ENCODE measurements at places on chromosomes 3 and 15.

DNA sequence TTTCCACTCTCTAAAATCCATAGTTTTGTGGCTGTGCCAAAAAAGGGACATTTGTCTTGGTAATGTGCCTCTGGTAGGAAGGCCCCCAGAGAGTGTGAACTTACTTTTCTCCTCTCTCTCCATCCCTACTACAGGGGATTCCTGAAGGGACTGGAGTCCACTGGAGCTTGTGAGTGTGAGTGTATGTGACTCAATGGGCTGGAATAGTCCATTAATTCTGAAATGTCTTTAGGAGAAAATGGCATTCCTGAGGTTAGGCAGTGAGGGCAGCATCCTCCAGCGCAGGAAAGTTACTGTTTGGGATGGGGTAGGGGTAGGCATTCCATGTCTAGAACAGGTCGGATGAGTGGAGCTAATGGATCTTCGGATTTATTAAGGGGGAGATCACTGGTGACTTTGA, 59.8 kb upstream of the CACNA2D3 start:
- DNase-seq = no peak

GRCh38 chr15:80970018-80970657, 19.5 kb downstream of the MESD start:
- no peak for DNase-seq

- DNase-seq = no peak
Observed at GRCh38 chr3:52854013-52854412, 19.2 kb upstream of the MUSTN1 start.

DNA sequence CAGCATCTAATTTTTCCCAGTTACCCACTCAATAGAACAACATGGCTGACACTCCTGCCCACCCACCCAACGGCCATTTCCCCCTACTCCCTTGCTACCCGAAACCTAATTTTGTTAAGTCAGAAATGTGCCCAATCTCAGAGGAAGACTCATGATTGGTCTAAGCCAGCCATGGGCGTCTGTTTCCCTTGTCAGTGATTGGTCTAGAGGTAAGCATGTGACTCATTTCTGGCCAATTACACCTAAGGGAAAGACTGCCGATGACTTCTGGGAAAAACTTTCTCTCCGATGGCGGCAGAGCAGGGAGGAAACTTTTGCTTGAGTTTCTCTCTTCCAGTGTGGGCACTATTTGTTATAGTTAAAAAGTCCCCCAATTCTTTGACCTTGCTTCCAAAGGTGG, 72.9 kb downstream of the RPLP1 start:
- no peak for DNase-seq

- DNase-seq = no peak
Observed at GRCh38 chr3:36763850-36764703, at the start of gene DCLK3. Gene DCLK3 (minus strand): TSS chr3:36764553. CDS start chr3:36764263, 290 bp downstream.

DNA sequence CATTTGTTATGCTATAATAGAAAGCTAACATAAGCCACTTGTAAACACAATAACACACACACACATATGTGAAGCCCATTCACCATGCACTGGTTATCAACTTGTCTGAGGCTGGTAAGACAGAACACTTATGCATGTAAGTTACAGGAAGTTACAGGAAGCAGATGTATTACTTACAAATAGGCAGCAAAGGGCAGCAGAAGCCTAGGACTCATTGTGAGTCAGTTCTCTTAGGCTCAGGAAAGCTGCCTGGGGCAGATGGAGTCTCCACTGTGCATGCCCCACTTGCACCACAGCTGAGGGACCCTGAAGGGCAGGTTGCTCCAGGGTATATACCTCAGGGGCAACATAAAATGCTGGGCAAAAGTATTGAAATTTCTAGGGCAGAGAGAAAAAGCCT, 748.8 kb upstream of the CCDC54 start:
- DNase-seq = peak; percentile 27

DNA sequence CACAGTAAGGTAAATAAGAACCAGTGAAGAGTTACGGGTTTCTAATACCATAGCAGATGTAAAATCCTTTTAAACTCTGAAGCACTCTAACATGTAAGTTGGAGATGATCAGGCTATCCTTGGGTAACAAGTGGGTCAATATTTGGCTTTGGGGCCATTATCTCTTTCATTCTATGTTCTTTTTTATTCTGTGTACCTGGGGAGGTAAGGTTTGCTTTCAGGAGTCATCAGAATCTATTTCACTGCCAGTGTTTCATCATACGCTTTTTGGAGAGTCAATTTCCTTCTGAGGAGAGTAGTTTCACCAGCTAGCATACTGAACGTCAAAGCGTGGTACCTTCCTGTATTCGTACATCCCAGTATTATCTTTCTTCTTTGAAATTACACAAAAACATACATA, 166.5 kb downstream of the GMNC start:
- no peak for DNase-seq

GRCh38 chr15:34986326-34986725, 1.8 kb downstream of the ZNF770 start:
- no peak for DNase-seq

GRCh38 chr3:105513042-105513441, 146.3 kb downstream of the ALCAM start:
- DNase-seq = peak; percentile 32

DNA sequence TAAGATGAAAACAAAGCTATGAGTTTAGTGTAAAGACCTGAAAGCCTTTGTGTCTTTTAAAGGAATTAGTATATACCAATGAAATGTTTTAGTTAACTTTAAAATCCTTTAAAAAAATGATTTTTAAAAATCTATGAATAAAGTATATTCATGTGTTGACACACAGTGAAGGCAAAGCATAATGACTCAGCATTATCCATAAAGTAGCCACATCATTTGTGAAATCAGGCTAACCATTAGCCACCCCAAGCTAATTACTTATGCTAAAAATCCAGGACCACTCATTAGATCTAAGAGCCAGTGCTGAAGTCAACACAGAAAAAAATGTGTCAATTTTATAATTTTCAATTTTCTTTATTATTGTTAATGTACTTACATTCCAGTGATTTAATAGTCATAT, 310.2 kb downstream of the TBC1D5 start:
- DNase-seq = no peak

DNA sequence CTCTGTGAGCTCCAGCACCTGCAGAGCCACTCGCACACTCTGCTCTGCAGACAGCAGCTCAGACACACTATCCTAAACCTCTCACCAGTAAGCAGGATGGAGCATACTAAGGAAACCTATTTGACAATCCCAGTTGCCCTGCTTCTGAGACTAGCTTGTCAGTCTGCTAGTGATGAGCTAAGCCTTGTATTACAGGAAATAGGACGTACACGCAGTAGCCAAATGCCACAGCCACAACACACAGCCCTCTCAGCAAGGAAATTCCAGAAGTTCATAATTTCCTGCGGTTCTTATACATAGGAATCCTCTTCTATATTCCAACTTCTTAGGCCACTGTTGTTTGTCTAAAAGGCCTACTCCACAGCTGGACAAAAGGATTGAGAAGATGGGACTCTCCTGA, 74.5 kb downstream of the MYLK start:
- DNase-seq = no peak

DNA sequence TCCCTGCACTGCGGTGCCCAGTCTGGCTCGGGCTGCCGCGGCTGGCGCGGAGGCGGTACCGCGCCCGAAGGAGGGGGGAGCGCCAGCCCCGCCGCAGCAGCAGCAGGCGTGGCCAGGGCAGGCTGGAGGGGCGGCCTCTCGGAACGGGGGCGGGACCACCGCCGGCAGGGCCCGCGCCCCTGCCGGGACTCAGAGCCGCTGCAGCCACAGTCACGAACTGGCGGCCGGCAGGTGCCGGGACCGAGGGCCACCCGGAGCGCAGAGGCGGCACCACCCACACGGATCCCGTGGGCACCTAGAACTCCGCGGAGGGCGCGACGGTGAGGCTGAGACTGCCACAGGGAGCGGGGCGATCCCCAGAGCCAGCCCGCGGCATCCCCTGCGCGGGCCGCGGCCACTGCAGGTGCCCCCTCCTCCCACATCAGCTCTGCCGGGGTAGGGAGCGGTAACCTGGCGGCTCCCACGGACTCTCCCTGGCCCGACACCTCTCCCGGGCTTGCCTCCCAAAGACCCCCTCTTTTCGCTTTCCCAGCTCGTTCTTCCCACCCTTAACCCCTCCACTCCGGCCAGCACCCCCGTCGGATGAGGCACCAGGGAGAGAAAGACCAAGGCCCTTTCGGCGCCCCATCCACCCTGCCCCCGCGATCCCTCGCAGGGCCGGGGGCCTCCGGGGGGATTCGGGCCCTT, at the start of gene VWA5B2:
Gene VWA5B2 (plus strand): TSS at position 192 of the 687 bp plus-strand sequence. CDS start 944 bp downstream, outside the sequence.
- no peak for DNase-seq

DNA sequence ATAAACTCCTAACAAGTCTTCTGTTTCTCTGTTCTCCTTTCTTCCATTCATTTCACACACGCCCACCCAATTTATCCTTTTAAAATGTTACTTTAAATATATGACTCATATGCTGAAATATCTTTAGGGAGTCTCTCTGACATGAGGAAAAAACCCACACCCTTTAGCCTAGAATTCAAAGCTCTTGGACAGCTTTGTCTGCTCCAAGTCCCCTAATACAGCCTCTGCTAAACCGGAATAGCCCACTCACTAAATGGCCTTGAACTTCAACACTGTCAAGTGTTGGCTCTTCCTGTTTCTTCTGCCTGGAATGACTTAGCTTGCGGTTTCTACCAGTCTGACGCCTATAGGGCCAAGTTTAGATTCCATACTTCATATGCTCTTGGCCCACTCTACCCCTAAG, 3.3 kb upstream of the CD96 start:
- DNase-seq = no peak

GRCh38 chr3:186516646-186517045, 27.5 kb downstream of the CRYGS start:
- DNase-seq = no peak

DNA sequence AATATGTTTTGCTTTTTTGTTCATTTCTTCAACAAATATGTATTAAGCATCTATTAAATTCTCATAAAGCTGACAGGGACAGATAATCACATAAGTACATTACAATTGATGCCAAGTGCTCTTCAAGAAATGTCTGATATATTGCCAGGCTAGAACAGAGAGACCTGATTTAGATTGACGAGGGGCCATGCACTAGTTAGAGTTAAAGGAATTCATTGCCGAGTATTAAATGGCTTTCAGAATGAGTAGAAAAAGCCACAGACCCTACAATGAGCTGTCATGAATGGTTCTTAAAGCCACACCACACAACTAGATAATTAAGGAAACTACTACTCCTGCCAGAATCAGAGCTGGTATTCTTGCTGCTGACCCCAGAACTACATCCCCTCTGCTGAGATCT, 250.2 kb upstream of the MME start:
- DNase-seq = no peak

- peak; percentile 64 for DNase-seq
Observed at GRCh38 chr3:138049157-138049919, 39.4 kb downstream of the CLDN18 start.

GRCh38 chr3:46400000-46400734, 6.7 kb downstream of the CCR5AS start:
- DNase-seq = no peak

DNA sequence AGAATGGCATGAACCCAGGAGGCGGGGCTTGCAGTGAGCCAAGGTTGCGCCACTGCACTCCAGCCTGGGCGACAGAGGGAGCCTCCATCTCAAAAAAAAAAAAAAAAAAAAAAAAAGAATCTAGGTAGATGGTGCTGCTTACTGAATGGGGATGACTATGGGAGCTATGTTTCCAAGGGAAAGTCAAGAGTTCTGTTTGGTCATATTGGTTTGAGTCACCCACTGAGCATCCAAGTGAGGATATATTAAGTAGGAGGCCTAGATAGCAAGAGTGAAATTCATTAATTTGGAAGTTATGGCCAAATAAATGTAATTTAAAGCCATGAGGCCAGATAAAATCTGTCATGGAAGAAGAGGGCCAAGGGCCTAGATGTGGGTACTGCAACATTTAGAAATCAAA, 9.0 kb upstream of the UACA start:
- DNase-seq = no peak

DNA sequence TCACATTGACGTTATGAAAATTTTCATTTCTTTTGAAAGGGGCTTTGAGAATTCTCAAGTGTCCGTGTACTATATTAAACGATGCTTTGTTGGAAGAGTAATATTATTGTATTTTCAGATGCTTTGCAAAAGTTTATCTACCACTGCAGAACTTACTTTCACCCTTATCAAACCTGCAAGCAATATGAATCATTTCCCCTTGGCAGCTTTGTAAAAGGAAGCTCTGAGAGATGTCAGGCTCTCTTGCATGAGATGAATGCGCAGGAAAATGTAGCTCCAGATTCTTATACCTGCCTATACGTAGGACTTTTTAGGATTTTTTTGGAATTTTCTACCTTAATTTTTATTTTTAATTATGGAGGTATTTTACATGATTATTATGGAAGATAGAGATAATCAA, 34.5 kb downstream of the GPD1L start:
- no peak for DNase-seq

DNA sequence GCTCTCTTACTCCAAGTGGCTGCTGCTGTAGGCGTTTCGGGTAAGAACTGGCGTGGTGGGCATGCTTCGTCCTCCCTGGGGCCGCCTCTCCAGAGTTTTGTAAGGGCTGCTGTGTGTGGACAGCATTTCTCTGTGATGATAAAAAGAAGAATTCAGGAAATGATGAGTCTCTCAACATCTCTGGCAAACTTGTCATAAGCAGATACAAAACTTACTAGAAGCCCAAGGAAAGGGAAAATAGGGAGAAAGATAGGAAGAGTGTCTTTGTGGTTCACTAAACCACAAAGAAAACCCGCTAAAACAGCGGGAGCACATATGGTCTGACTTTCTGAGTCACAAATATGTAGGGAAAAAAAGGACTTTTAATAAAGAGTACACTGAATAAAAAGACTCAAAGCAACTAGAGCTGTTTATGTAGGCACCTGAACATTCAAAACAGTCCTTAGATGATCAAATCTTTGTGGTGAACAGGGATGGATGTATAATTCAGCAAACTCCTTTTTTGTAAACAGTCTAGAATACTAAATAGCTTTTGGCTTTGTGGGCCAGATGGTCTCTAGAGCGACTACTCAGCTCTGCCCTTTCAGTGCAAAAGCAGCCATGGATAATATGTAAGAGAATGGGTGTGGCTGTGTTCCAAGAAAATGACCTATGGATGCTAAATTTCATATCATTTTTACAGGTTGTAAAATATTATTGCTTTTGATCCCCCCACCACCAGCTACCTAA, 60.4 kb upstream of the LMOD3 start:
- DNase-seq = peak; percentile 33

GRCh38 chr3:155805802-155806618, at the start of gene C3orf33:
Gene C3orf33 (minus strand): TSS chr3:155806278. CDS start chr3:155806252, 26 bp downstream.
- DNase-seq = peak; percentile 6

DNA sequence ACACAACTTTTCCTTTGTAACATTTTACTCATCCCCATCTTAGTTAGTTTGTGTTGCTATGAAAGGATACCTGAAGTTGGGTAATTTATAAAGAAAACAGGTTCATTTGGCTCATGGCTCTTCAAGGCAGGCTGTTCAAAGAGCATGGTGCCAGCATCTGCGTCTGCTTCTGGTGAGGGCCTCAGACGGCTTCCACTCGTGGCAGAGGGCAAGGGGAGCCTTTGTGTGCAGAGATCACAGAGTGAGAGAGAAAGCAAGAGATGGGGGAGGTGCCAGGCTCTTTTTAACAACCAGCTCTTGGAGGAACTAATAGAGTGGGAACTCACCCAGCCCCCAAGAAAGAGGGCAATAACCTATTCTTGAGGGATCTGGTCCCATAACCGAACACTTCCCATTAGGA, 23.1 kb downstream of the PLA2G4F start:
- DNase-seq = no peak

- DNase-seq = no peak
Observed at GRCh38 chr3:86996261-86996955, 5.5 kb upstream of the VGLL3 start.

Data from AG04450 (cell line).